ENCODE measurements at places on chromosomes 7 and 10. TPM values are rescaled to one million over a fixed set of nuclear protein-coding genes. Genes with fewer than 3 reads are reported as not detected.

- H3K27me3 ChIP-seq, result no peaks in the 10 kb centered on the region
- DNase-seq, result no peak
- 0 out of 2 replicates have a peak, but pooled peaks cover 3% of the 10 kb centered on the region for H3K4me1 ChIP-seq
- no peak overlapping the region for H3K27ac ChIP-seq
- H3K36me3 ChIP-seq, result no peaks in the 10 kb centered on the region
- H3K4me3 ChIP-seq, result no peak overlapping the region
Measured at GRCh38 chr10:130121486-130122079, 11.0 kb upstream of the C10orf143 start.

DNA sequence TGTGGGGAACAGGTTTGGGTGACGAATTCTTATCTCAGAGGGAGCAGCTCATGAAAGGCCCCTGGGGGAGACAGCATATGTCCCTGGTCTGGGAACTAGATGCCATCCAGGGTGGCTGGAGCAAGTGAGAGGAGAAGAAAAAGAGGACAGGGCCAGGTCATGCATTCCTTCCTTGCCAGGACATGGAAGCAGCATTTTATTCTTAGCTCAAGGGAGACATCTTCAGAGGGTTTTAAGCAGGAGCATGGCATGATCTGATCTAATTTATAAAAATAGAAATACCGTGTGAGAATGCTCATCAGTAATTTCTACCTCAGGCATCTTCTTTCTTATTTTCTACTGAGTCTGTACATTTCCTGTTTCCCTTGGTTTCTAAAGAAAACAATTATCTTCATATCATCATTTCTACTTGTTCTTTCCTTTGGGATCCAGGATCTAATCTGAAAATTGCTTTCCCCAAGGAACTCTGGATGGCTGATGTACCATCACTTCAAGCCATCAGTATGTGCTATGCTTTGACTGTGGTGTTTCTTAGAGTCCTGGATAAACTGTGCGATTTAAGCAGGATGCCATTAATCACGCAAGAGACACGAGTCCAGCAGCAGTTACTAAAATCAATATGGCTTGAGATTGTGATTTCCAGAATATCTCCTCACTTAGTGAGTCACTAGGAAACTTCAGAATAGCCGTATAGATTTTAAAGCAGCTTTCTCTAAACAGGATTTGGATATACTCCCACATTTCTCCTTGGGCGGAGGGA, 386.2 kb downstream of the GALNT17 start:
- DNase-seq, result no peak
- no peaks in the 10 kb centered on the region for H3K27me3 ChIP-seq
- no peaks in the 10 kb centered on the region for H3K36me3 ChIP-seq
- H3K27ac ChIP-seq, result no peak overlapping the region
- H3K4me3 ChIP-seq, result no peak overlapping the region
- no peaks in the 10 kb centered on the region for H3K4me1 ChIP-seq

- H3K27me3 ChIP-seq, result no peaks in the 10 kb centered on the region
- no peak overlapping the region for H3K27ac ChIP-seq
- H3K4me1 ChIP-seq, result no peaks in the 10 kb centered on the region
- no peak overlapping the region for H3K4me3 ChIP-seq
Measured at GRCh38 chr10:71465551-71466252, 69.0 kb downstream of the CDH23 start.

- no peaks in the 10 kb centered on the region for H3K27me3 ChIP-seq
- H3K36me3 ChIP-seq, result no peaks in the 10 kb centered on the region
- no peak overlapping the region for H3K4me3 ChIP-seq
- no peaks in the 10 kb centered on the region for H3K4me1 ChIP-seq
Measured at GRCh38 chr7:70406186-70406949, 725.6 kb upstream of the GALNT17 start.

The PSPH gene
- 62.3 TPM for total RNA-seq
